Effector memory CD4-positive, alpha-beta T cell (primary cell): ENCODE measurements at places on chromosomes 4 and X.
A peak's percentile ranks its signal among the peaks of the same experiment; 100 is the strongest.

- no peak for DNase-seq
- no peaks in the 10 kb centered on the region for H3K36me3 ChIP-seq
- H3K4me1 ChIP-seq, result no peaks in the 10 kb centered on the region
- no peak overlapping the region for H3K4me3 ChIP-seq
- H3K27ac ChIP-seq, result no peak overlapping the region
- H3K27me3 ChIP-seq, result no peaks in the 10 kb centered on the region
Measured at GRCh38 chr4:108556588-108557200, 63.7 kb upstream of the RPL34 start.

GRCh38 chr4:70002507-70002906 is 6.7 kb downstream of the STATH start:
- no peak for DNase-seq
- H3K27me3 ChIP-seq, result no peaks in the 10 kb centered on the region
- H3K4me3 ChIP-seq, result no peak overlapping the region
- no peak overlapping the region for H3K27ac ChIP-seq

DNA sequence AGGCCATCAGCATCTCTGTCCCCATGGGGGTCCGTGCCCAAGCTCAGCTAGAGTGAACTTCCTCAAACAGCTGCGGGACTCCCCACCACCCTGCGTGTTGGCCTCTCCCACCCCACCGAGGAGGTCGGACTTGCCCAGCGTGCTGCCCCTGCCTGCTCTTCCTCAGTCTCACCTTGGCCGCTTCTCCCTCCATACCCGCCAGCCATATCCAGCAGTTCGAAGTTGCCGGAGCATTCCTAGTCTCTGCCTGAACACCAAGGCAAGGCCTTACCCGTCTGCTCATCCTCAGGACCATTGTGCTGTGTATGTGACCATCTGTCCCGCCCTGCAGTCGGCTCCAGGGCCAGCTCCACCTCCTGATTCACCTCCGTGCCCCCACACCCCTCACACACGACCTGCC is 84.5 kb downstream of the WFS1 start:
- H3K4me3 ChIP-seq, result no peak overlapping the region
- H3K27me3 ChIP-seq, result peaks cover 2% of the 10 kb centered on the region
- no peaks in the 10 kb centered on the region for H3K4me1 ChIP-seq
- DNase-seq, result no peak

- H3K36me3 ChIP-seq, result no peaks in the 10 kb centered on the region
- no peak overlapping the region for H3K27ac ChIP-seq
- no peaks in the 10 kb centered on the region for H3K27me3 ChIP-seq
- no peak overlapping the region for H3K4me3 ChIP-seq
Measured at GRCh38 chr4:67048530-67048929, 496.8 kb downstream of the CENPC start.

DNA sequence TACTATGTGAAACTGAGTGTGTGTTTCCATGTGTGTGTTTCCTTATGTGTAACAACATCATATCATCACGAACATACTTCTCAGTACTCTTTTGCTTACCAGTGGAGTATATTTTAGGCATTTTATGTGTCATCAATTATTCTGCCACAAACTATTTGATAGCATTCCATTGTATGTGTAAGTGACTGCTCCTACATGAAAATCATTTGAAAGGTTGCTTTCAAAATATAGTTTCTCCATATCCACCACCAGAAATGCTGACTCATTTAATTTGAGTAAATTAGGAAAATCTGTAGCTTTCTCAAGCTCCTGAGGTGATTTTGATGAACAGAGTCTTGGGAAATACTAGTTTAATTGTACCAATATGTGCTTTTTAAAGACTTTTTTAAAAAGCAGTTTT is 376.2 kb downstream of the PCDH18 start:
- H3K36me3 ChIP-seq, result no peaks in the 10 kb centered on the region
- H3K4me1 ChIP-seq, result no peaks in the 10 kb centered on the region
- H3K4me3 ChIP-seq, result no peak overlapping the region
- H3K27me3 ChIP-seq, result no peaks in the 10 kb centered on the region

GRCh38 chrX:44871931-44872820 is 812 bp upstream of the KDM6A start:
- no peaks in the 10 kb centered on the region for H3K4me1 ChIP-seq
- DNase-seq, result peak; percentile 1
- peak overlapping the region; percentile 88 for H3K27ac ChIP-seq
- peak overlapping the region; percentile 92 for H3K4me3 ChIP-seq
- H3K36me3 ChIP-seq, result no peaks in the 10 kb centered on the region

DNA sequence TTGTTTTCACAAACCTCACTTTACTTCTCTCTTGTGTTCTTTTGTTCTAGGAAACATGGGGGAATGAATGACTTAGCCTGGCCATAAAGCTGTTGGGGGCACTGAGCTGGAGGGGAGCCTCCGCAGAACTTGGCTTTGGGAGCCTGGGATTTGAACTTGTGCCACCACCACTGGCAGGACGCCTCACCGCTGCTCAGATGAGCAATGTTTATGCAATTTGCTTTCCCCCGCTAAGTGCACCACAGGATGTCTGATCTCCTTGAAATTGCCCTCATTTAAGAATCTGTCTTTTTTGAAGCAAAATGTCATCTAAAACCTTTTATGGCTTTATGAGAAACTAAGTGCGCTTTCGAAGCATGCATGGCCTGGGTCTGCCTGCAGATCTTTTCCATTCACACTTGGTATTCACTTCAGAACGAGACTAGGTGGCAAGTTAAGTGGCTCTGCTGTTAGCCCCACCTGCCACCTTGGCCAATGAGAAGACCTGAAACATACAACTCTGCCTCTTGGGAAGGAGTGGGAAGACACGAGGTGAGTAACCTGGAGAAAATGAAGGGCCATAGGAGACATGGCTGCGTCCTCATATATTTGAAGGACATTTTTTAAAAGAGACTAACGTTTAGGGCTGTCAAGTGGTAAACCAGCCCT is 119.3 kb downstream of the LDB2 start:
- H3K4me1 ChIP-seq, result no peaks in the 10 kb centered on the region
- no peak overlapping the region for H3K4me3 ChIP-seq
- no peaks in the 10 kb centered on the region for H3K27me3 ChIP-seq

DNA sequence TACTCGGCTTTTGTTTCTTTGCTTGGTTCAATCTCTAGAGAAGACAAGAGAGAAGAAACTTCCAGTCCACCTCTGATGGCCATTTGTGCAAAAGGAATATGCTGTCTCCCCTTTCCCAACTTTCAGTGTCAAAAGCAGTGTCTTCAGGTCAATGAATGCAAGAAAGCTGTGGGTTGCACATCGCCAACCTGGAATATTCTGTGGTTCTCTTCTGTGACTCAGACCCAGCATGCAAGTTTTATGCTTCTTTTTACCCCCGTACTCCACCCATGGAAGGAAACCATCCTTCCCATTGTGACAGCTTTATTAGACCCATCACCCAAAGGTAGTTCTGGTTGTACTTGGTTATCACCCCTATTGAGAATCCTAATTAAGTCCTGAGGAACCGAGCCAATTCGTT is 135.6 kb upstream of the MBNL3 start:
- no peak overlapping the region for H3K4me3 ChIP-seq
- H3K27ac ChIP-seq, result no peak overlapping the region
- DNase-seq, result no peak

DNA sequence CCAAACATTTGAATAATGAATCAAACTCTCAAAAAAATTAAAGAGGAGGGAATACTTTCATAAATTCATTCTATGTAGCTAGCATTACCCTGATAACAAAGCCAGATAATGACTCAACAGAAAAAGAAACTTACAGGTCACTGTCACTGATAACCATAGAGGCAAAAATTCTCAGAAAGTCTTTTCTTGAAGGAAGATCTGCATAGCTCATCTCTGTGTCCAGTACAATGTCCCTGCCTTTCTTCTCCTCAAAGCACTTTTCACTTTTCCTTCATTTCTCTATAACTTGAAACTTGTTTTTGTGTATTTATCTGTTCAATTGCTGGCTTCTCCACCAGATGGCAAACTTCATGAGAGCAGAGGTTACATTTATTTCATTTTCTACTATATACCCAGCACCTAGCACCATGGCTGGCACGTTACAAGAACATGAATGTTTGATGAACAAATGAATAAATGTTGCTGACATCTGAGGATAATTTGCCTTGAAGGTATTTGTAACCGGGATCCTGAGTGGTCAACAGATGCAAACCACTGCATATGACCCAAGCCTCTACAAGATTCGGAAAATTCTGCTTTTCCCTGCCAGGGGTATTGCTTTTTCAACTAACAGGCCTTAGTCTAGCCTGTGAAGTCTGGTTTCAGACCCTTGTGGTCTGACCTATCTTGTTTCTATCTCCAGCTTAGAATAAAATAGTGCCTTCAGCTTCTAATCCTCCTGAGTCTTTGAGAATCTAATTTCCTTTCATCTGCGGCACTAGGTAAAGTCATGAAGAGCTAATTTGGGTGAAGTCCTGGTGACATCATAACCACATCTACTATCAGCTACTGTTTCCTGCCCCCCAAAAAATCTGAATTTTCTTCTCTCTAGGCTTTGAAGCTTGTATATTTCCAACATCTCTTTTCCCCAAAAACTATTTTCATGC is 52.5 kb upstream of the ANTXR2 start:
- no peak overlapping the region for H3K4me3 ChIP-seq
- DNase-seq, result peak; percentile 11
- H3K36me3 ChIP-seq, result no peaks in the 10 kb centered on the region
- H3K27me3 ChIP-seq, result no peaks in the 10 kb centered on the region
- peak overlapping the region; percentile 87 for H3K27ac ChIP-seq
